AG04450 (cell line): ENCODE measurements at places on chromosomes 5 and 9.
A peak's percentile ranks its signal among the peaks of the same experiment; 100 is the strongest.

- DNase-seq, result no peak
Observed at GRCh38 chr5:21689587-21689986, 1163.6 kb downstream of the CDH12 start.

GRCh38 chr5:126732716-126733115 lies 44.2 kb upstream of the LMNB1 start:
- no peak for DNase-seq

DNA sequence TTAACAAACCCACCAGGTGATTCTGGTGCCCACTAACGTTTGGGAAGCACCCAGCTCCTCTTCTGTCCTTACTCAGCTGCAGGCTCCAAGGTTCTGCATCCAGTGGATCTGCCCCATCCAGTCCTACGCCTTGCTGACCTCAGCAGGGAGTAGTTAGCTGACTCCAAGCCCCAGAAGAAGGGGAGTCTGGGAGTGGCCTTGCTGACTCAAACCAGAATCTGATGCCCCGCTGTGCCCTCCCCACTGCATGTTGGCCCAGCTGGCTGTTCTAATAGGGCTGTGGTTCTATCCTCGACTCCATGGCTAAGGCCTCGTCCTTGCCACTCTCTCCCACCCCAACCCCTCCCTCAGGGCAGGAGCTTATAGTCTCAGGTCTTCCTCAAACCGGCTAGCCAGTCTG lies 136.3 kb downstream of the TTLL11 start:
- no peak for DNase-seq

- DNase-seq, result no peak
Observed at GRCh38 chr5:132501961-132502931, 11.7 kb upstream of the IRF1 start.

- DNase-seq, result no peak
Observed at GRCh38 chr5:30324083-30324482, 869.4 kb upstream of the CDH6 start.

GRCh38 chr9:126225611-126226609 lies 100.7 kb upstream of the MVB12B start:
- DNase-seq, result no peak

DNA sequence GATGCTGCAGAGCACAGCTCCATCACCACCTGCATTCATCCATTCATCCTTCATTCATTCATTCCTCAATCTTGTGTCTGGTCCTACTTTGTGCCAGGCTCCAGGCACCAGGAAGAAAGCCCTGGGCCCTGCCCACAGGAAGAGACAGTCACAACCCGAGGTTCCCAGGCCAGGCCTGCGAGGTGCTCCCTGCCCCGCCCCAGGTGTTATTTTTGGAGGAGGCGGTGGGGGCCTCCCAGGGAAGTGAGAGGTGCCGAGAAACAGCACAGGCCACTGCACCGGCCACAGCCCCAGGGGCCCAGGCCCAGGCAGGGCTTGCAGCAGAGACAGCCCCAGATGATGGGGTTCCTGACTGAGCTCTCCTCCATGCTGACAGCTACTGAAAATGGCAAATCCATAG lies 33.4 kb downstream of the VAV2 start:
- no peak for DNase-seq

DNA sequence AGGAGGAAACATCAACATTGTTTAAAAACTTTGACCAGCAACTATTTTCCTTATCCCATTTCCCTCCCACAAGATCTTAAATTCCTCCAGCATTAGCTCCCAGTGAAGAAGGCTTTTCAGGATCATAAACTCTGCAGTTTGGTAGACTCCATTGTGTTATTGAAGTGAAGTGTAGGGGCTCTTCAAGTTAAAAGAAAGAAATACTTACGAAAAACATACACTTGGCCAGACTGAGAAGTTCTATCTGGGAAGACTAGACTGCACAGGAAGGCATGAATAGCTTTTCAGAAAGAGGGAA lies 22.3 kb downstream of the LIFR start:
- DNase-seq, result no peak

DNA sequence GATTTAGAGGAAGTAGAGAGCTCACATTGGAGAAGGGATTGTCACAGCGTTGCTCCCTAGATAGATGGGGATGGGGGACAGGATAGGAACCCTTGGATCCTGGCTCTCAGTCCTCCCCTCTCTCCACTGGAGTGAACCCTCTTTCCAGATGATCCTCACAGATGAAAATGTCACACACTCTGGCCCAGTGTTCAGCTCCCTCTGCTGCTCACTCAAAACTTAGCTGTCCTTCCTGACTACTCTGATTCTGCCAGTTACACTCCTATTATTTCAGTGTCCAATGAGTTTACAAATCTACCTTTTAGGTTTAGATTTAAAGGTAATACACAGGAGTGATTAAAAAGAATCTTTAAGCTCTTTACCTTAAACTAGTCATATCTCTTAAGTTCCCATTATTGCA lies 5.8 kb upstream of the SPINK7 start:
- DNase-seq, result no peak

DNA sequence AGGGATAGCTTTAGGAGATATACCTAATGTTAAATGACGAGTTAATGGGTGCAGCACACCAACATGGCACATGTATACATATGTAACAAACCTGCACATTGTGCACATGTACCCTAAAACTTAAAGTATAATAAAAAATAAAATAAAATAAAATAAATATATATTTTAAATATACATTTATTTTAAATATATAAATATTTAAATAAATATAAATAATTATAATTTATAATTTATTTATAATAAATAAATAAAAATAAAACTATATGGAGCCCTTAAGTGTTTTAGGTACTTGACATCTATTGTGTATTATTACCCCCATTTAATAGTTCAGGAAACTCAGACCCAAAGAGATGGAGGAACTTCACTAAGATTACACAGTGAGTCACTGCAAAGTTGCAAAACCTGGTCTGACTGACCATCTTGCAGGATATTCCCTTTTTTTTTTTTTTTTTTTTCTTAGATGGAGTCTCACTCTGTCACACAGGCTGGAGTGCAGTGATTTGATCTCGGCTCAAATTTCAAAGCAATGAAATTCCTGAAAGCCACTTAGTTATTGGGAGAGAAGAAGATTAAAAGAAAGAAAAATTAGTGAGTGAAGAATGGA lies 5.8 kb upstream of the C5orf52 start:
- DNase-seq, result peak; percentile 48

GRCh38 chr5:125560476-125561225 lies 814.2 kb upstream of the ZNF608 start:
- no peak for DNase-seq

DNA sequence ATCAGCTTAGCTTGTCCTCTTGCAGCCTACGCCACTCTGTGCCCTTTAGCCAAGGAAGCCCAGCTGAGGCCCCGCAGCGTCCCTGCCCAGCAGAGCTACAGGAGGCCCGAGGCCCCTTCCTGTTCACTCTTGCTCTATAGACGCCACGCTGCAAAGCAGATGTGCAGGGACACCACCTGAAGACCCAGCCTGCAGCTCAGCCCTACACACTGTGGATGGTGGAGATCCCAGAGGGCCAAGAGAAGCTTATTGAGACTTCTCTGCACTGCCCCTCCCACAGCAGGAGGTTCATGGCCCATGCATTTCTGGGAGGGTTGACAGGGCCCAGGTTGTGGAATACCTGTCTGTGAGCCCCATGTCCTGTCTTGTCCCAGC lies 33.6 kb downstream of the IRF1 start:
- DNase-seq, result no peak

DNA sequence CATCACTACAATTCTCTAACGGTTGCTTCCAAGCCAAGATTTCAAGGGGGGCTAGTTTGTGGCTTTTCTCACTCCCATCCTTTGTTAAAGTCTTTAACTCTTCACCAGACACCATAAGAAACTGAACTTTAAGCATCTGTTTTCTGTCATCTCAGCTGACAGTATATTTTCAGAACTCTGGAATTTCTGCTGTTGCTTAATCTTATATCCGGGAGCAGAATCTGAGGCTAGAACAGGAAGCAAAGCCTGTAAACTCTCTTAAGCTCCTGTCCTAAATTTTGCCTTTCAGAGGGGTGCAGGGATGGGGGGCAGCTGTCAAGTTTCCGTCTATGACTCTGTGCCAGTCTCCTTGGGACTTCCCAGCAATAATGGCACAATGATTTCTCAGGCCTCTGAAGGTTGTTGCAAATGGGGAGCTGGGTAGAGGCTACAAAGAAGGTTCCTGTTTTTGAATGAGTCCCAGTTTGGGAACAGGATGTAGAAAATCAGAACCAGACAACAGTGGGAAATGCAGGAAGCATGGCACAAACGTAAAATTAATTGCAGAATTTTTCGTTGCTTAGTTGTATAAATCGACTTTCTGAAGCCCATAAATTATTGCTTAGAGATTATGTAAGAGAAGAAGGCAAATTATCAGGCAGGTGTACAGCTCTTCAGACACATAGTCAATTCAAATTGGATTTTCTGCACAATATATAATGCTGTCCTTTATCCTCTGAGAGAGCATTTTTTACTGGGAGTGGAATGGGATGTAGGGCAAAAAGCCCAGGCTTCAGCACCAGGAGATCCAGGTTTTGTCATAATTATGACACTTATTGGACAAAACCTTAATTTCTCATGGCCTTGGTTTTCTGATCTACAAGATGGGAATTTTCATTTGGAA lies 430.9 kb downstream of the DMAC1 start:
- peak; percentile 87 for DNase-seq

DNA sequence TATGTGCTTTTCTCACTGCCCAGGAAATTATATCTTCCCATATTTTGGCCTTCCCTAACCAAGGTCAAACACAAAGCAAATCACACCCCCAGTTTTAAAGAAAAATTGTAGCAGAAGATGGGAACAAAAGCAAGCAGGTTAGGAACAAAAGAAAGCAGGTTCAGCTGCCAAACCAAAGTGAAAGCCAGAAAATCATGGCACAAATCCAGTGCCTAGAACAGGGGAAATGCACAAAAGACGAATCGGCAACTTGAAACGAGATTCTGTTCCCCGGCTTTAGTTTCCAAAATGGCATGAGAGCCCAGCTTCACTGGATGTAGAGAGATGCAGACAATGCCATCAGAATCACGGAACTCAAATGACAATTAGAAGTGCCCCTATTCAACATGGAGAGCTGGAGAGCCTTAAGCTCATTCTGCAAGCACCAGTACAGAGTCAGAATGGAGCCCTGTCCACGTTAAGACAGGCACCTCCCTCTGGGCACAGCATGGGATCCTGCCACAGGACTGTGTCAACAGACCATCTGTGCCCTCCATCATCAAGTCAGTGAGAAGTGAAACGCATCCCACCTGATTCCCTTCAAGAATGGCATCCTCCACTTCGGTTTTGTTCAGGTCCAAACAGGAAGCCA lies 13.8 kb downstream of the DNAH5 start:
- no peak for DNase-seq

DNA sequence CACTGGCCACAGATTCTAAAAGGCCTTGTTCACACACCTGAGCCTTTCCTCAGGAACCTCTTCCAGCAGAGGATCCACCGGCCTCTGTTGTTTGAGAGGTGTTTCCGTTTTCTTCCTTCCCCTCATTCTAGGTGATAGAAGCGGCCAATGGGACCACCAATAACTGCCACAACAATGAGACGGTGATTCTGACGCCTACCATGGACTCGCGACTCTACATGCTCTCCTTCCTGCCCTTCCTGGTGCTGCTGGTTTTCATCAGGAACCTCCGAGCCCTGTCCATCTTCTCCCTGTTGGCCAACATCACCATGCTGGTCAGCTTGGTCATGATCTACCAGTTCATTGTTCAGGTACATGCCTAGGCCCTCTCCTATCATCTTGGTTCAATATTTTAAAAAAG lies 20.2 kb downstream of the SLC36A1 start:
- no peak for DNase-seq

DNA sequence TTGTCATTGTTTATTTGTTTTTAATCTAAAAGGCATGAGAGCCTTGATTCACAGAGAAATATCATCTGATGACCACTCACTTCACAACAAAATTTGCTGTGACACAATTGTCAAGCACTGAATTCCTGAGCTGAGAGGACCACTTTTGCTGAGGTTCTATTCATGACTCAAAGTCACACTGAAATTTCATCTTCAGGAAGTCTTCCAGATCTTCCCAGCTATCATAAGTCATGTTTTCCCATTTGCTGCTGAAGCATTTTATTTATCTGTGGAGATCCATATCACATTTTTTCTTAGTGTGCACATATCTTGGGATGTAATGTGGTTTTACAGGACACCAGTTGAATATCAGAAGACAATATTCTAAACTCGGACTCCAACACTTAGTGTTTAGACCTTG lies 255.1 kb upstream of the TRIM32 start:
- no peak for DNase-seq

DNA sequence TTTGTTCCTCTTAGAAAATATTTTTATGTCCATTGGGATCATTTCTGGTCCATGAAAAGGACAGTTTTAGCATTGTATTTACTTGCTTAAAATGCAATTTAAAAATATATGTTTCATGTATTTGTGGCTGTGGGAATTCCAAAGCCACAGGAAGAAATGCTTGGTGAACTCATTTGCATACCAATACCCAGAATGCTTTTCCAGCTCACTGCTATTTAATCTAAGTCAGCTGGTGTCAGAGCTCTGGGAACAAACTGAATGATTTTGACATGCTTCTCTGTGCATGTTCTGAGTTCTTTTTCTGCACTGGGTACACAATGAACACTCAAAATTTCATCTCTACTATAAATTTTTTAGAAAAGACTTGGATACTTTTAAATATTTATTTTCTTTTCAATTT lies 482.8 kb upstream of the ARRDC3 start:
- DNase-seq, result no peak

- no peak for DNase-seq
Observed at GRCh38 chr5:67257500-67257899, 60.9 kb upstream of the CD180 start.

GRCh38 chr9:78982849-78983248 lies 588.9 kb upstream of the TLE4 start:
- no peak for DNase-seq

DNA sequence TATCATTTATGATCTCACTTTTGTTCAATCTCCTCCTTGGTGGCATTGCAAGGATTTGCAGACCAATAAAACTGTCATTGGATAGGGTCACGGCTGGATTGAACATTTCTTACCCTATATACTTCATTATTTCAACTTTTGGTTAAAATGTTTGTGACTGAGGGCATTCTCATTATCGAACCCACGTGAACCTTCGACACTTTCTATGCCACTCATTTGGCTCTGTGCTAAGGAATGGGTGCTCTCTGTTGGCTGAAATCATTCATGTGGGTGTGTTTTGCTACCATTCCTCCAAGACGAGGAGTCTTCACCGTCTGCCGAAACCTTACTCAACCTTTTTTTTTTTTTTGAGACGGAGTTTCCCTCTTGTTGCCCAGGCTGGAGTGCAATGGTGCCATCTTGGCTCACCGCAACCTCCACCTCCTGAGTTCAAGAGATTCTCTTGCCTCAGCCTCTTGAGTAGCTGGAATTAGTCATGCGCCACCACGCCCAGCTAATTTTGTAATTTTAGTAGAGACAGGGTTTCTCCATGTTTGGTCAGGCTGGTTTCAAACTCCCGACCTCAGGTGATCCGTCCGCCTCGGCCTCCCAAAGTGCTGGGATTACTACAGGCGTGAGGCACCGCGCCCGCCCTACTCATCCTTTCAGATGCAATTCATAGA lies 62.5 kb downstream of the CSNK1A1 start:
- DNase-seq, result no peak

- no peak for DNase-seq
Observed at GRCh38 chr5:138536665-138537315, 6.2 kb downstream of the ETF1 start.
